Left renal pelvis (tissue), 4 donors: ENCODE measurements at places on chromosomes 2 and 18. TPM values are rescaled to one million over a fixed set of nuclear protein-coding genes. Genes with fewer than 3 reads are reported as not detected.

The C1QL2 gene
- polyA plus RNA-seq, result not detected

The CDH20 gene
- 4.2 TPM for polyA plus RNA-seq

The TXNDC2 gene
- 0.12 TPM for polyA plus RNA-seq

The EIF2B4 gene
- 37.5 TPM for polyA plus RNA-seq

The CDH19 gene
- 1.1 TPM for polyA plus RNA-seq

The TWSG1 gene
- polyA plus RNA-seq, result 149 TPM

The CDCA7 gene
- polyA plus RNA-seq, result 34.6 TPM

The SLC9A4 gene
- 10.7 TPM for polyA plus RNA-seq

The CCDC141 gene
- 0.17 TPM for polyA plus RNA-seq

The ADCYAP1 gene
- polyA plus RNA-seq, result 0.34 TPM

The PLEKHB2 gene
- 25.9 TPM for polyA plus RNA-seq

The TEX44 gene
- not detected for polyA plus RNA-seq

The SCN7A gene
- polyA plus RNA-seq, result 14.3 TPM

The DCDC2C gene
- 2.6 TPM for polyA plus RNA-seq

The CYS1 gene
- polyA plus RNA-seq, result 6.1 TPM

The INHA gene
- polyA plus RNA-seq, result 1.9 TPM

The CAPG gene
- 90.5 TPM for polyA plus RNA-seq

The CAPN10 gene
- 20.7 TPM for polyA plus RNA-seq

The GLI2 gene
- polyA plus RNA-seq, result 8.0 TPM

The CPS1 gene
- polyA plus RNA-seq, result 4.4 TPM

The SIX2 gene
- polyA plus RNA-seq, result 26.4 TPM

The AOX1 gene
- 3.2 TPM for polyA plus RNA-seq

The DYSF gene
- 18.5 TPM for polyA plus RNA-seq

The LYG1 gene
- 6.4 TPM for polyA plus RNA-seq

The MPP4 gene
- polyA plus RNA-seq, result 0.14 TPM

The PLGLB2 gene
- 4.8 TPM for polyA plus RNA-seq

The ALPI gene
- not detected for polyA plus RNA-seq

The CFAP221 gene
- 26.1 TPM for polyA plus RNA-seq

The AFG3L2 gene
- polyA plus RNA-seq, result 37.3 TPM

The SRD5A2 gene
- polyA plus RNA-seq, result 0.05 TPM

The DSC1 gene
- 2.1 TPM for polyA plus RNA-seq

The GMCL1 gene
- 34.2 TPM for polyA plus RNA-seq

The PTGR3 gene
- polyA plus RNA-seq, result 44.6 TPM

The ANKRD30BL gene
- polyA plus RNA-seq, result 0.98 TPM

The SERPINB13 gene
- polyA plus RNA-seq, result not detected

The GPBAR1 gene
- 1.6 TPM for polyA plus RNA-seq

The PPIL3 gene
- 61.1 TPM for polyA plus RNA-seq

The KCNIP3 gene
- 12.7 TPM for polyA plus RNA-seq

The REG3G gene
- polyA plus RNA-seq, result not detected

The PPP1R1C gene
- 2.9 TPM for polyA plus RNA-seq

The ZNF516 gene
- 47.4 TPM for polyA plus RNA-seq

The PTRHD1 gene
- polyA plus RNA-seq, result 41.2 TPM

The HRH4 gene
- polyA plus RNA-seq, result 0.07 TPM

The CNOT11 gene
- 36.3 TPM for polyA plus RNA-seq

The TBR1 gene
- polyA plus RNA-seq, result not detected

The MOB4 gene
- polyA plus RNA-seq, result 43.2 TPM

The ALMS1 gene
- 29.2 TPM for polyA plus RNA-seq

The GPR75 gene
- 2.3 TPM for polyA plus RNA-seq

The POTEI gene
- not detected for polyA plus RNA-seq

The TMEM237 gene
- polyA plus RNA-seq, result 60.0 TPM

The ADD2 gene
- 6.1 TPM for polyA plus RNA-seq

The OTOS gene
- polyA plus RNA-seq, result not detected

The EVX2 gene
- not detected for polyA plus RNA-seq

The SERPINB11 gene
- not detected for polyA plus RNA-seq
